ENCODE measurements at places on chromosomes 7 and 10. TPM values are rescaled to one million over a fixed set of nuclear protein-coding genes. Genes with fewer than 3 reads are reported as not detected.

DNA sequence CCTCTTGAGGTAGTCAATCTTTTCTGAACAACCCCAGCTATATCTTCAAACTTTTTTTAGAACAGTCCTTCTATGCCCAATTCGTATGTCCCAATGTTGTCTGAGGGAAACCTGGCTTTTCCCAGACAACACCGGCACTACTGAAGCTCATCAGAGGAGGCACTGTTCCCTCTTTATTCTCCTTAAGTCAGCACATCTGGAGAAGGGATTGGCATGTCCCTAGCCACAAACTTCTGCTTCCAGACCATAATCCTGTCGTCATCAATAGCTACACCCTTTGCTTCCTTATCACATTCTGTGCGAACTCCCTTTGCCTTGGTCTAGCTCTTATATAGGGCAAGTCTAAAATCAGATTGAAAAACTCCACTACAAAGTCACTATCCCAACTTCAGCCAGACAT lies 22.9 kb downstream of the PON3 start:
- no peak for DNase-seq

- DNase-seq, result no peak
Observed at GRCh38 chr10:94131885-94132284, 138.2 kb downstream of the PLCE1 start.

DNA sequence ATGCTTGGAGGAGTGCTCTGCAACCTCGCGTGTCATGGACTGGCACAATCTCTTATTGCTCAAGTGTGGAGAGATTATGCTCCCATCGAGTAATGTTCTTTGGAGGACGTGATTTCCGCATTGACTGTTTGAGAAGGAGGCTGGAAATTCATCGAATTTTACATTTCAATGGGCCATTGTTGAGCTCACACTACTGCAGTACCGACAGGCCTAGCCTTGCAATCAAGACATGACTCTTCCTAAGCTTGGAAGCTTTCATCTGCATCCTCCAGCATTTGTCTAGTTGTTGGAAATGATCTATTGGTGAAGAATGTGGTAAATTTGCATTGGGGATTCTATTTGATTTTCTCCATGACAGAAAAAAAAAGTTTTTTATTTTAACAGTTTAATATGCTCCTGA lies 156.8 kb downstream of the FZD1 start:
- DNase-seq, result no peak

- no peak for DNase-seq
Observed at GRCh38 chr7:151607464-151607867, 87.8 kb upstream of the RHEB start.

DNA sequence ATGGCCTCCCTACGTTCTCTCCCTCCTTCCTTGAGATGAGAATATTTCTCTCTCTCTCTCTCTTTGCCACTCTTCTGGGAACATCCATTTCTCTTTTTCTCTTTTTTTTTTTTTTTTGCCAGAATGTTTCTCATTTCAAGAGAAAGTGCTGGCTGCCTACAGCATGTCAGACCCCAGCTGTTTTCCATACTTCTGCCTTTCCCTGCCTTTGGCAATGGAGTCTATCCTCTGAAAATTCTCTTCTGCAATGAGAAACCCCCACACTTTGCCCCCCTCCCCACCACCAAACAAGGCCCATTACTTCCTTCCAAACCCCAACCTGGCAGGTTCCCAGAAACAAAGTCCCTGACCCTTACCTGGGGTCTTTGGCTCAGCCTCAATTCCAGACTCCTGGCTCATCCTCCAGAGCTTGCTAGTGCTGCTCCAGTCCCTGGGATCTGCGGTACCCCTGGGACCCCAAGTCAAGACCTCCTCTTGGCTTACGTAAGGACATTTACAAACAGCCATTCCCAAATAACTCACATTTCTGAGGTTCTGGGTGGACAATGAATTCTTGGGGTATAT lies 17.4 kb upstream of the CCL26 start:
- no peak for DNase-seq

DNA sequence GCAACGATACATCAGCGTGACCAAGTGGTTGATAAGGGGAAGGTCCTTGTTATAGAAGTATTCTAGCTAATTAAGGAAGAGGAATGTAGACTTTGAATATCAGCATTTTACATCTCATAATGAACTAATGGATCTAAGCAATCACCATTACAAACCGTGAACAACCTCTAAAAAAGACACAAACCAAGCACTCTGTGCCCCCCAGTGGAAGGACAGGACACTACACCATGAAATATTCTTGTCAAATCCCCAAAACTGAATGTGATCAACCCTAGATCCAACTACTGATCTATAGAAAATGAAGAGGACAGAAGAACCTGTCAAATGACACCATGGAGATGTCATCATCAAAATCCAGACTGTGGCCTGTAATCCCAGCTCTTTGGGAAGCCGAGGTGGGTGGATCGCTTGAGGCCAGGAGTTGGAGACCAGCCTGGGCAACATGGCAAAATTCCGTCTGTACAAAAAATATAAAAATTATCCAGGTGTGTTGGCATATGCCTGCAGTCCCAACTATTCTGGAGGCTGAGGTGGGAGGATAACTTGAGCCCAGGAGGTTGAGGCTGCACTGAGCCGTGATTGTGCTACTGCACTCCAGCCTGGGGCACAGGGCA lies 111.3 kb upstream of the CARD11 start:
- no peak for DNase-seq

The IMPDH1 gene
- total RNA-seq, result 93.4 TPM

DNA sequence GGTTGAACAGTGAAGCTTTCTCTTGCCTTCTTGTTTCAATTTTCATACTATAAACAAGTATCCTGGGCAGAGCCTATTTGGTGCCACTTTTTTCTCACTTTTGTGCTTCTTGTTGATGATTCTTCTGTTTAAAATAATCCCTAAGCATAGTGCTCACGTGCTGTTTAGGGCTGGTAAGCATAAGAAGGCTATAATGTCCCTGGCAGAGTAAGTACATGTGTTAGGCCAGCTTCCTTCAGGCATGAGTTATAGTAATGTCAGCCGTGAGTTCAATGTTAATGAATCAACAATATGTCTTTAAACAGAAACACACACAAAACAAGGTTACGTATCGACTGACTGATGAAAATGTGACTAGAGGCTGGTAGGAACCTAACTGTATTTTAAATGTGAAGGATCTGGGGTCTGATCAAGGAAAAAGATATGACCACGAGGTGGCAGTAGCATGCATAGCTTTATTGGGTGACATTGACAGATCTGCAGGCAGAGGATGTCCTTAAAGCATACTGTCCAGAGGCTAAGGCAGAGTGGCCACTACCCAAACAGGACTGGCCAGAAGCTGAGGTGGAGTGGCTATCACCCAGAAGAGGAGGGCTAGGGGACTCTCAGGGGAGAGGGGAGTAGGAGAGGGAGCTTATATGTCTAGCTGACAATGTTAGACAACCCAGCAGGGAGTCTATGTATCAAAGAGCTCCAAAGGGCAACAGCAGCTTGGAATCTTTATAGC lies 113.7 kb downstream of the BRAF start:
- no peak for DNase-seq

The NUTM2D gene
- total RNA-seq, result 6.8 TPM

GRCh38 chr10:129956876-129957673 lies 7.0 kb downstream of the EBF3 start:
- no peak for DNase-seq

DNA sequence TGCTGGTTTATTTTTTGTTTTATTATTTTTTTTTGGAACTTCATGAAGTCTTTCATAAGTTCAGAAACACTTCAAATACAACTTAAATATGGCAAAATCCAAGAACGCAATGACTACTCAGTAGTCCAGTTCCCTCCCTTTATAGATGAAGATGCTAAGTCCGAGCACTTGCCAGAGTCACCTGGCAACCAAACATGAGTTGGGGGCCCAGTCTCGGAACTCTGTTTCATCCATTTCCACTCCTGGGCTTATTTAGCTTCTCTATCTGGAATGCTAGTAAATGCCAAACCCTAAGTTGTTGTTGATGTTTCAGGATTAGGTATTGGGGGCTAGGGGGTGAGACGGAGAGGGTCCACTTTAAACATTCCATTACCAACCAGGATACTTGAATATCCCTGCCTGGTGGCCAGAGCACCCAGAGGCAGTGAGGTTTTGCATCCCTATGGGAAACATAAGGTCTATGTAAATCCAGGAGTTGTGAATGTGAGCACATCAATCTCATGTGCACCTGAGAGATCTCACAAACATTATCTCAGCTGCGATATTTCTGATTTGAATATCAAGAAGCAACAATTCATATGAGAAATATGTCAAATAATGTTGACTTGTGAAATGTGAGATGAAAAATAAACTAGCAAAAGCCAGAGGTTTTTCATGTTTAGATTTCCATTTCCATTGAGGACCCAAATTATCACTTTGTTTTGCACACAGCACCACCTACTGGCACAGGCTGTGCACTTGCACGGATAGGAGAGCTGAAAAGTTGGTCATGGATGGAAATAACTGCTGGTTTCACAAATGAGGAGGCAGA lies 129.3 kb downstream of the PKD1L1 start:
- DNase-seq, result peak; percentile 63

- peak; percentile 39 for DNase-seq
Observed at GRCh38 chr10:79025199-79025832, 43.5 kb upstream of the ZMIZ1 start.

The LIPJ gene
- 0.09 TPM for total RNA-seq

GRCh38 chr7:92751902-92752901 lies 84.2 kb downstream of the CDK6 start:
- DNase-seq, result no peak

- peak; percentile 23 for DNase-seq
Observed at GRCh38 chr10:43056568-43057011, 20.3 kb upstream of the RET start.

DNA sequence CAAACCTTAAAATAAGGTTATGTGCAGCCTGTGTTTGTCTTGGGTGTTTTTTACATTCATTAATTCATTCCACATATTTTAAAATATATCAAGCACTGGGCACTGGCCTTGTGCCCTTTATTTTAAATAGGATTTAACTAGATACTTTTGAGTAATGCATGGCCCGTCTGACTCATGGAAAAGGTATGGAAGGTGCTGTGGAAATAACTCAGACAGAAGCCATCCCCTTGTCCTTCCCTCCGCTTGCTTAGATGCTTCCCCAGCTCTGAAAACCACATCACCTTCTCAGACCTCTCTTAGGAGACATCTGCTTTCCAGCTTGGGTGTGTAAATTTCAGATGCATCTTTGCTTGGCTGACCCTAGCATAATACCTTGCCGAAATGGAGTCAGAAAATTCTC lies 30.5 kb downstream of the SLC18A2 start:
- DNase-seq, result no peak

Measured in lower lobe of right lung (tissue), 2 donors.